Hematopoietic multipotent progenitor cell treated with erythropoietin and hydrocortisone succinate and interleukin-3 and kit ligand, for 17 days (in vitro differentiated cells): ENCODE measurements at places on chromosomes 16 and 17.

- no peak for DNase-seq
Measured at GRCh38 chr17:48997103-48997826, at the start of gene IGF2BP1. TSS of gene IGF2BP1 (plus strand) at chr17:48997385. CDS start at chr17:48997746, 361 bp downstream.

GRCh38 chr16:81204798-81205680, 33.5 kb upstream of the BCO1 start:
- peak; percentile 9 for DNase-seq

DNA sequence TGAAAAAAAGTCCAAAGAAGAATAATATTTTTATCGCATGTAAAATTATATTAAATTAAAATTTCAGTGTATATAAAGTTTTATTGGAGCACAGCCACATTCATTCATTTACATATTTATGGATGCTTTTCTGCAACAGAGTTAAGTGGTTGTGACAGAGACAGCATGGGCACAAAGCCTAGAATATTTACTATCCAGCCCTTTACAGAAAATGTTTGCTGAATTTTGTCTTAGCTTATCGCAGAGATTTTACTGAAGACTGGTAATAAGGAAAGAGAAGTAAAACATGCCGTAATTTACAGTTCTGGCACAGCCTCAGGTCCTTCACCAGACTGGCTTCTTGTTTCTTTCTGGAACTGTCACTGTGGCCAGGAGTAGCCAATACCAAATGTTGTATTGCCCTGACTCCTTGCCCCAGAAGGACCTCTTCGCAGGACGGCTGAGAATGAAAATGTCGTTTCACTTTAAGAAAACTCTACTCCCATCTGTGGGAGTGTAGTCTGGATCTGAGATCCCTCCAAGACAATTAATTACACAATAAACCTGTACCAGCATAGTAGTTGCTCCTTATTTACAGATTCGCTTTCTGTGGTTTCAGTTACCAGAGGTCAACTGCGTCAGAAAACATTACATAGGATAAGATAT, 94.9 kb upstream of the GOT2 start:
- no peak for DNase-seq

DNA sequence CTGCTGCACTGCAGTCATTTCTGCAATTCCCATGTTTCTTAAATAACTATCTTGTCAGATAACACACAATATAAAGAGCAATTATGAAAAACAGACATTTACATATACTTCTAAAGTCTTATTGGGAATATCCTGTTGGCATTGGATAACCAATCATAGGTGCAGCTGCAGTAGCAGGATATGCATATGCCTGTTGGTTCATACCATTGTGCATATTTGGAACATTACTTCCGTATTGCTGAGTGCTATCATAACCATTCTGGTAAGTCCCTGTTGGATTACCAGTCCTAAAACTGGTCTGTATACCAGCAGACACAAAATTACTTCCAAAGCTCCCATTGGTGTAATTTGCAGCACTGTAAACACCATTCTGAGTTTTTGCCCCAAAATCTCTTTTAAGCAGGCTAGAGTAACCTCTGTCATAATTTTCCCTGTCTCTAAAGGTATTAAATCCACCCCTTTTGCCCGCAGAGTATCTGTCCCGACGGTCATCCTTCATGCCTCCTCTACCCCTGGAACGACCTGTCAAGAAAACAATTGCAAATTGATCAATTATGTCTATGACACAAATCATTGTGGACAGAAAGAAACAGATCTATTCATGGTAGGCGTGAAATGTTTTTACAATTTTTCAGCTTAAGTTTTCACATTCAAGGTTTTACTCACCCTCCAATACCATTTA, 3.1 kb upstream of the POLG2 start:
- DNase-seq, result no peak

- no peak for DNase-seq
Measured at GRCh38 chr17:56284482-56284881, 131.2 kb downstream of the ANKFN1 start.

- no peak for DNase-seq
Measured at GRCh38 chr17:38888842-38889241, 19.0 kb downstream of the LASP1 start.

GRCh38 chr16:23031508-23032098, 117.6 kb downstream of the USP31 start:
- no peak for DNase-seq

- peak; percentile 48 for DNase-seq
Measured at GRCh38 chr17:5419959-5420653, at the start of gene RPAIN. TSS of gene RPAIN (plus strand) at chr17:5420182. CDS start at chr17:5420211, 29 bp downstream.

DNA sequence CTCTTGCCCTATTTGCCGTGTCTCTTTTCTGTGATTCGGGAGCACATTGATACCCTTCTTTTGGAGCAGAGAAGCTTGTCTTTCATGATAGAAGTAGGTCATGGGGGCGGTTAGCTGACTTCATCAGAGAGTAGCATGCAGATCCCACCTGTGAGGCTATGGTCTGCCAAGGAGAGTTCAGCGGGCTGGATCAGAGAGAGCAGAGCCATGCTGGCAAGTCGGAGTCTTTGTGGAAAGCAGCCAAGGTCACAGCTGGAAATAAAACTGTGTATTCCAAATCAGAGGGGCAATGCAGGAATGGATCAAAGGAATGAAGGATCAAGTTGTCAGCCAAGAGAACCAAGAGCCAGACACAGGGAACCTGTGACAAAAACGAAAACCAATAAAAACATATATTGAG, 595.9 kb downstream of the WWOX start:
- DNase-seq, result no peak

- peak; percentile 52 for DNase-seq
Measured at GRCh38 chr17:4566785-4567184, 6.4 kb upstream of the GGT6 start.

DNA sequence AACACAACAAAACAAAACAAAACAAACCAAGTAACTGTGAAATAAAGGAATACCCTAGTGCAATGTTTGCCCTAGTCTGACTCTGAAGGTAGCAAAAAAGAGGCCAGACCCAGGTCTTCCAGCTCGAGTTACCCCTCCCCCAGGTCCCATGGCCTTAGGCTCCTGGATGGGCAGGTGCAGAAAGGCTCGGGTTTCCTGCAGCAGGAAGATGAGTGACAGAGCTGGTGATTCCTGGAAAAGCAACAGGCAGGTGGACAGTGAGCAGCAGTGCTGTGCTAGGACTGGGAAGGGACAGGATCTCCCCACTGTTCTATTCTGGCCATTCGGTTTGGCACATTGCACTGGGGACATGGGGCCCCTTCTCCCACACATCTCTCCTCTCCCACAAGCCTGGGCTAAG, 42.9 kb upstream of the MRTFB start:
- DNase-seq, result no peak

GRCh38 chr16:56987692-56988091, 1.7 kb upstream of the NLRC5 start:
- no peak for DNase-seq

- DNase-seq, result no peak
Measured at GRCh38 chr17:9381068-9381467, 194.6 kb downstream of the STX8 start.

DNA sequence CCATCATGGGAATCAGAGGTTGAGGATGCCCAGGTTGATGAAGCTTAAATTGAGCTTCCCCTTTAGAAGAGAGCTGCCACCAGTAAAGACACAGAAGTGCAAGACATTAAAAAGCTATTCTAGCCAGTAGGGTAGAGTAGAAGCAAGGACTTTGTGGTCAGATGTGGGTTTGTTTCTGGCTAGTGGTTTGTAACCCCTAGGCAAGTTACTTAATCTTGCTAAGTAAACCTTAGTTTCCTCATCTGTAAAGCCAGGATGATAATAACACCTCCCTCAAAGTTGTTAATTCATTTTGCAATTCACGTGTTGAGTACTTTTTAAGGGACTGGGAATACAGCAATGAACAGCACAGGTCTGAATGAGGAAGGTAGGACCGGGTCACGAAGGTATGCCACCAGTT, 3.6 kb downstream of the SNTB2 start:
- DNase-seq, result no peak

- DNase-seq, result no peak
Measured at GRCh38 chr17:30495586-30495985, 18.4 kb downstream of the GOSR1 start.

GRCh38 chr17:46765453-46765852, 53.0 kb downstream of the WNT3 start:
- no peak for DNase-seq

DNA sequence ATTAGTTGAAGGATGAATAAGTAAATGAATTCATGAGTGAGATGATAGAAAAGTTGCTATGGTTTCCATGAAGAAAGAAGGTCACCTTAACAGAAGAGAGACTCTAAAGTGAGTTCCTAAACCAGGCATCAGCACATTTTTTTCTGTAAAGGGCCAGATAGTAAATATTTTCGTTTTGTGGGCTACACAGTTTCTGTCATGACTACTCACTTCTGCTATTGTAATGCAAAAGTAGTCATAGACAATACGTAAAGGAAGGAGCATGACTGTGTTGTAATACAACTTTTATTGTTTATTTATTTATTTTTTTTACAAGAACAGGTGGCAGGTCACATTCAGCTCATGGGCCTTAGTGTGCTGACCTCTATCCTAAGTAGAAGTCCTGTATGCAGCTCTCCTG, 426.1 kb upstream of the DYNLRB2 start:
- DNase-seq, result no peak

DNA sequence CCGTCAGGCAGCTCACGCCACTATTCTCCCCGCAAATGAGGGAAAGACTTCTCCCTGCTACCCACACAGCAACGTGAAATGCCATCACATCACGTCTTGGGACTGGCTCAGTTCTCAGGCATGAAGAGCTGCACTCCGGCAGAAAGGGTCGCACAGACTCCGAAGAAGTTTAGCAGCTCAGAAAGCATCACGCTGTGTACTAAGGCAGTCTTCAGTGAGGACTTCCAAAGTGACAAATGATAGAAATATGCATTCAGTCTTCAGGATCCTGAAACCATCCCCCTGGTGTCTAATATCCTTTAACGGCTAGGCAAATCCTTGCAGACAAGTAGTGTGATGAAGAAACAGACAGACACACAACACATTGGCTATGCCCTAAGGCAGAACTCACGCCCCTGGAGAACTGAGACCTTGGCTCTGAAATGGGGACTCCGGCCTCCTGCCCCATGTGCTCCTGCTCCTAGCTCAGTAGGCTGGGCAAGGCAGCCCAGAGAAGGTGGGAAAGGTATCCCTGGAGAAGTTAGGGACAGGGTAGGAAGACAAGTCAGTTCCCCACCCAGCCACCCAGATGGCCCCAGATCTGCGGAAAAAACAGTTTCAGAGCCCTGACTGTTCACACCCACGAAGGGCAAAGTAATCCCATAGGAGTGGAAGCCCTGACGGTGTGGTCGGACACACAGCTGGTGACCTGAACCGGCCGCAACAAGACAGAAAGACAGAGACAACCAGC, 1.6 kb downstream of the XYLT1 start:
- DNase-seq, result no peak

- no peak for DNase-seq
Measured at GRCh38 chr16:86775511-86775921, 197.2 kb downstream of the FOXL1 start.

DNA sequence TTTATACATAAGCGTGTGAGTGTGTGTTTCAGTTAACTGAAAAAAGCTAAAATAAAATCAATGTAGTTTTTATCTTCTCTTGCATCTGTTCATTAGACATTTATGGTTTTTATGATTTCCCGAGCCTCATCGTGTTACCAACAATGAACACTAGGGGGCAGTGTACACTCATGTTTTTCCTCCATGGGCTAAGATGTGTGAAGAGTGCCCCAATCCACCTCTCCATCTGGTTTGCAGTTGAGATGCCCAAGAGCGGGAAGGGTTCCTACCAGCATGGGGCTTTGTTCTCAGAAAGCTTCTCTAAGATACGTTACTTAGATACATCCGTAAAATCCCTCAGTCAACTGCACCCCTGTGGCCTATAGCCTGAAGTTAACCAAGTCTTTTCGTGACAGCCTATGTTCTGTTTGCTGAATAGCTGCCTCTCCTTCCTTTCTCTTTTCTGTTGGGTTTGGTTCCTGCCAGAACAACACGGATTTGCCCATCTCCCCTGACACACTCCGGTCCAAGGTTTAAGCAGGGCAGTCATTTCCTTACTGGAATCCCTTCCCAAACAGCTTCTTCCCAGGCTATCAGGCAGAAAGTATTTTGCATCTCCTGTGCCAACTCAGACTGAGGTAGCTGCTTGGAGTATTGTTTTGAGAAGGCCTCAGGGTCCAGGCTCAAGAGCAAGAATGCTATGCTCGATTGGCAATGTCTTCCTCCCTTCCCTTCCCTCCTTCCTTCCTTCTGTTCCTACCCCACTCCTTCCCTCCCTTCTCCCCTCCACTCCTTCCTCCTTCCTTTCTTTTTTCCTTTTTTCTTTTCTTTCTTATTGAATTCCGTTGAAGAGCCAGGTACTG, 12.9 kb upstream of the ELAC2 start:
- peak; percentile 80 for DNase-seq

- DNase-seq, result no peak
Measured at GRCh38 chr17:74008196-74008595, 195.3 kb upstream of the RPL38 start.

GRCh38 chr17:44925731-44926697, 10.7 kb upstream of the GFAP start:
- DNase-seq, result no peak

DNA sequence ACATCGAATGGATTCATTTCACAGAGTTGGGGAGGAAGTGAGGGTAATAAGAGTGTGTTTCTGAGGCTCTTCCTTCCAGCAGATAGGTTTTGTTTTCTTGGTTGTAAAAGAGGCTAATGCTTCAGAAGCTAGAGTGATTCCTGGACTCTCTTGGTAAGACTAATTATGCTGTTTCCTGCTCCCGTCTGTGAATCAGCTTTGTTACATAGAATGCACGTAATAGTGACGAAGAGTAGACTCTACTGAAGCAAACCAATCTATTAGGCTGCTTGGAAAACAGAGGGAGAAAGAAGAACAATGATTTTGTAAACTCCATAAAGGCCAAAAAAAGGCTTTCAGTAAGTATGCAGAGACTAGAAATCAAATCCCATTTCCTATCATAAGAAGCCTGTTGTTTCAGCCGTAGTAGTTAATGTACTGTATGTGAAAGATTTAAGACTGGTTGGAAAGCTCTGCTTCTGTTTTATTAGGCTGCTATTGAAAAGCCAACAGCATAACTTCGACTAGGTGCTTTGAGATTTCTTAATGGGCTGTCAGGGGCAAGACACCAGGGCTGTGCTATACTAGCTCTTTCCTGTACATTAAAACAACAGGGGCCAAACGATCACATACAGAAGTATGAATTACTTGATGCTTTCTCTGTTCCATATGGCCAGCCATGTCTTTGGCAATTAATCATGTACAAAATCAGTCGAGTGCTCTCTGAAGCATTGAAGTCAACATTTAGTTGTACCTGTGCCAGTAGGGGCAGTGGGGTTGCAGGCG, 219.0 kb downstream of the FTO start:
- no peak for DNase-seq

DNA sequence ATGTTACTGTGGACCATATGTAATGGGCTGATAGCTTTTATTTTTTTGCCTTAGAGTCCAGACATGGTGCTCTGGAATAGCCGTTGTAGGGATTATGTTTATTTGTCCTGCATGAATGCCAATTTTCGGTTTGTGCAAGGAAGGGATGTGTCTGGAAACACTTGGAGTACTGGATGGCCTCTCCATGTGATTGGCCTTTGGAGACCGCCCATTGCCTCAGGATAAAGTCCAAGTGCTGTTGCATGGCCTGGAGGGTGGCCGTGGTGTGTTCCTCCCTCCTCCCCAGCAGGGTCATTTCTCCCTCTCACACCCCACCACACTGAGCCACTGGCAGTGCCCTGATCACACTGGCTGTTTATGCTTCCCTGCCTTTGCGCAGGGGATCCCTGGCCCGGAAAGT, 93.9 kb downstream of the MSI2 start:
- DNase-seq, result no peak
